ENCODE measurements at places on chromosomes 6 and 20.

GRCh38 chr20:16042731-16043130, 530.5 kb downstream of the KIF16B start:
- DNase-seq: no peak

- no peak for DNase-seq
Measured at GRCh38 chr20:22757424-22758183, 173.2 kb upstream of the FOXA2 start.

- DNase-seq: no peak
Measured at GRCh38 chr6:29679962-29680361, 990 bp downstream of the ZFP57 start.

DNA sequence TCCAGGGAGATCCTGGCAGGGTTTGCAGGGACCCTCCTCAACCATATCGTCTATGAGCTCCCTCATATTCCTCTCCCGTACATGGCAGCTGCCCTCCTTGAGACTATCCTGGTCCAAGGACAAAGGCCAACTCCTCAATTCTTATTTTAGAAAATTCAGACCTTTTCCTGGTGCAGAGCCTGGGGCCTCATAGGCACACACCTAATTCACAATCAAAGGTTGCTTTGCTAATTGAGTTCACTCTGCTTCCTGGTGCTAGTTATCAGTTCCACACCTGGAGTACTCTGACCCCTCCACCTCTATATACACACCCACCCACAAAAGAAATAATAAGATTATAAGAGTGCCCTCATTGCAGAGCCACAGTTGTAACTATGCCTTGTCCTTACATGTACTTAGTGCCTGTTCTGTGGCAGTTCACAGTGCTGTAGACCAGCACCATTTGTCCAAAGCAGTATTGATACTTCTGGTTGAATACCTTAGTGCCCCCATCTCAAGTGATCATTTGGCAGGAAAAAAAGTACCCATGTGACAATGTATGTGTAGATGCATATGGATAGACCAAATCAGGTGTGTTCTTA, 38.7 kb downstream of the GSS start:
- no peak for DNase-seq

DNA sequence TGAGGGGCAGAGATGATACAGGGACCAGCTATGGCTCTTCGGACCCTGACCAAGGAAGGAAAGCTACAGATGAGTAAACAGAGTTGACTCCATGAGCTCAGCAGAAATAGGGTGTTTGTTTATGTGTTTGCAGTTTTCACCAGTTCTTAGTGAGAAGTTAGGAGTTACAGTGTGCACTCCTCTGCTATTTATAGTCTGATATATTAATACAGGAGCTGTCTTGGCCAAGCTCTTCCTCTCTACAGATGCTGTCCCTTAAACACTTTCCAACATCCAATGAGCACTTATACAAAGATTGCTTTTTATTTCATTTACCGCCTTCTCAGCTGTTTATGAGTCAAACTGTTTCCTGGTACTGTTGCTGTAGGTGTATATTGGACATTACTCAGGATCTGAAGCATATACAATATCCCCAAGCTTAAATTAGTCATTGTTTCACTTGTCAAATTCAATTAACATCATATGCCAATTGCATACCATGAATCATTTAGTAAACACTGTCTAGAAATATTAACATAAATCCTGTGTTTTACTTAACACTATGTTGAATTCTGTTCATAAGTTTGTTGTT, 618.0 kb downstream of the PRKN start:
- no peak for DNase-seq

DNA sequence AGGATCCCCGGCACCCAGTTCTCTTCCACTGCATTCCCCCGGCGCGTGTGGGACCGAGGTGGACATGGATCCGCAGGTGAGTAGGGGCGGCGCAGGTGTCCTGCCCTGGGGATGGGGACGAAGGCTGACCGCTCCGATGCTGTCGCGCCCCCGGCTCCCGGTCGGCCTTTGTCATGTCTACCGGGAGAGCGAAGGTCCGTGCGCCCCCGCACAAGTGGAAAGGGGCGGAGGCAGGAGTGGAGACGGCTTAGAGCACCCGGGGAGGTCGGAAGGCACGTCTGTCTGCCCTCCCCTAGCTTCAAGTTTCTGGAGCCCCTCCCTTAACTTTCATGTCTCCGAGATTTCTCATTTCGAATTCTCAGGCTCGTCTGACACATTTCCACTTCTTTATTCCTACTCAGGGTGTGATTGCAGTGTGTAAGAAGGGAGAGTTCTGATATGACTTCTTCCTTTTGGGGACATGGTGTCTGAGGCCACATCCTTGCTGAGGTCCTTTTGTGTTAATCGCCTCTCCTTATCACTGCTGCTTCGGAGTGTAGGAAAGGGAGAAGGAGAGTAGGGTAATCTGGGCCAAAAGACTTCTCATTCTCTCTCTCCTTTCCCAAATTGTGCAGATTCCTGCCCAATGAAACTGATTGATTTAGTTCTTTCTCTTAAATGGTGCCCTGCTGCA, 435 bp downstream of the KIFC1 start:
- DNase-seq: no peak

- DNase-seq: no peak
Measured at GRCh38 chr20:9300080-9300479, 214.3 kb upstream of the LAMP5 start.

- DNase-seq: no peak
Measured at GRCh38 chr20:53706008-53706465, 112.4 kb upstream of the ZNF217 start.

DNA sequence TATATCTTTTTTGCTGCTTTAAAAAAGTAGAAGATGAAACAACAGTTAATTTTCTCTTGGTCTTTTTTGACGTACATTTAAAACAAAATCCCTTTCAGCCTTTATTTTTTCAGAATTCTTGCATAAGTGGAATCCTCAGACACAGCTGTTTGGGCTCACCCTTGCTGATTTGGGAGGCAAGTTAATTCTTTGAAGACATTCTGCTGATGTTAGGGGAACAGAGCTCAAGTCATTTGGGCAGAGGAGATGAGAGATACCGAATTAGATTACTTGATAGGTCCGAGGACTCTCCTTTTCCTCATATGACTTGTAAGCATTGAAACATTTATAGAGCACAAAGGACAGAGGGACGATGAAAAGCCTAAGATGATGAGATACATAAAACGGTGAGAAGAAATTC, 567.9 kb upstream of the CITED2 start:
- no peak for DNase-seq

DNA sequence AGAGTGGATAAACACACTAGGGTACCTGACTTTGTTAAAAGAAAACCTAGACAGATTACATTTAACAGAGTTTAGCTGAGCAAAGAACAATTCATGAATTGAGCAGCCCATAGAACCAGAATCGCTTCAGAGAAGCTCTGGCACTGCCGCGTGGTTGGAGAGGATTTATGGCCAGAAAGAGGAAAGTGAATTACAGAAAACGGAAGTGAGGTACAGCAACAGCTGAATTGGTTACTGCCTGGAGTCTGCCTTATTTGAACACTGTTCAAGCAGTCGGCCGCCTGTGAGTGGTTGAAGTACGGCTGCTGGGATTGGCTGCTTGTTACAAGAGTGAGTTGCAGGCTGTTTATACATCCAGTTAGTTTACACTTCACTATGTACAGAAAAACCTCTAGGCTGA, 253.8 kb upstream of the CDYL start:
- no peak for DNase-seq

DNA sequence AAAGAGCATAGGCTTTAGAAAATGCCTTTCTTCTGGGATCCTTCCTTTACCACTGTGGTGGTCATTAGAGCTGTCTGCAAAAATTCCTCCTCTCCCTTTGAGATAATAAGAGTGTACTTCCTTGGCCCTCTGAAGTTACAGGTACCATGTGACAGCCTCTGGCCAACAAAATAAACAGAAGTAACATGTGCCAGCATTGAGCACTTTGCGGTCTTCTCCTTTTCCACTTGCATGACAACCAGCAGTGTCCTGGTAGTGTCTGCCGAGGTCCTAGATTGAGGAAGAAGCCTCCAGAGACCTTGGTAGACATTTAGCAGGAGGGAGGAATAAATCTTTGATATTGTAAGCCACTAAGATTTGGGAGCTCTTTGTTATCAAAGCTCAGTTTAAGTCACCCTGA, 87.5 kb upstream of the ARID1B start:
- DNase-seq: no peak

GRCh38 chr6:7216941-7217621, 95.9 kb downstream of the SSR1 start:
- peak; percentile 13 for DNase-seq

DNA sequence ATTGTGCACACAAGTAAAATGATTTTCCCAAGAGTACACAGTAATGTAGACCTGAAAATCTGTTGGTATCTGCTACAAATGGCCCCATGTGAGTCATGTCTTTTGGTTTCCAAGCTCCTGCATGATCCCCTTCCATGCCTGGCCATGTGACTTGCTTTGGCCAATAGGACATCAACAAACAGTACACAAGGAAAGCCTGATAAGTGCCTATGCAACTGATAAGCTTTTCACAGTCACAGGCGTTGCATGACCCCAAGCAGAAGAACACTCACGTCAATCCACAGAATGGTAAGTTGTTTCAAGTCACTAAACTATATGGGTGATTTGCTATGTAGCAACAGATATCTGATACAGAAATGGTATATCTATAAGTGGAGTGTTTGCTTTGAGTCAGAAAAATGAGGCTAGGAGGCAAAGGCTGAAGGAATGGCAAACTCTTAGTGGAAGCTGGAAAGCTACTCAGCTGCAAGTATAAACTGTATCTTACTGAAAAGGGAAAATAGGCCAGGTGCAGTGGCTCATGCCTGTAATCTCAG, 160.1 kb upstream of the BEND3 start:
- no peak for DNase-seq

DNA sequence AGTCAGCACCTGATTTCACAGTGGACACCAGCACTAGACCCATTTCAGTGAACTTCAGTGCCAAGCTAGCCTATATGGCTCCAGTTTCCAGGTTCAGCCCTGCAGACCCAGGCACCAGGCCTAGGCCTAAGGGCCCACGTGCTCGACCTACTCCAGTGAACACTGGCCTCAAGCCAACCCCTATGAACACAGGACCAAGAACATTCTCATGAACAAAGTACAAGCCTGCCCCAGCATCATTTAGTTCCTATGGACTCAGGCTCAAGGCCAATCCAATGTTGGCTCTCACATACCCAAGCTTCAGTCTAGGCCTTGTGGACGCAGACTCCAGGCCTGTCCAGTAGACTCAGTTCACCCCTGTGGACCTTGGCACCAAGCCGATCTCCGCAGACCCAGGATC, 385.5 kb downstream of the DHX35 start:
- DNase-seq: no peak

- DNase-seq: no peak
Measured at GRCh38 chr6:45808042-45808645, 207.5 kb downstream of the CLIC5 start.

DNA sequence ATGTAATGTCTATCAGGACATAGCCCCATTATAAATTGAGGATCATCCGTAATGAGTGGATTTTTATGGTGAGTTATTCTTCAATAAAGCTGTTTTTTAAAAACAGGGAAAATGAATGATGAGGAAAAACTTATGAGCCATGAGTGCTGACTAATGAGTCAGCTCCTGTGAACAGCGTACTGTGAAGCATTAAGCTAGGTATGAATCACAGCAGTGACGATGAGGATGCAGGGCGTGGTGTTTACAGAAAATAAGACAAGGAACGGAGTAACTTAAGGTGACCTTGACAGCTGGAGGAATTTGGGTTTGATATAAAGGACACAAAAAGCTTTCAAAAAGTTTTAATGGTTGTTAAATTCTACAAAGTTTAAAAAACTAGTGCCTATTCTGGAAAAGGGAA, 96.3 kb downstream of the FOXF2 start:
- DNase-seq: no peak

DNA sequence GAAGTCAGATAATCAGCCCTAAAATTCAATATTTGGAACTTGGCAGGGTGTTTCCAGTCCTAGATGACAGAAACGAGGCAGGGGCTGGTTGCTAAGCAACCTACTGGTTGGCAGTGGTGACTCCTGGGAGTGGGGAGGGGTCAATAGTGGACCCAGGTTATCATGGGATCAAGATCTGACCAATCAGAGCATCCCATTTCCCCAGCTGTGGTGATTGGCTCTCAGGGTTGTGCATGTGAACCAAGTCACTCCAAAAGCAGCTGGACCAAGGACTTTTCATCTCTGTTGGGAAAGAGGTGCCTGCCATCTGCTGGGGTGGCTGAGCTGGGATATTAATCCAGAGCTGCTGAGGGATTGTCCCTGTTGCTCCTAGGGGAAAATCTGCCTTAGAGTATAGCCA, 253.4 kb downstream of the PREX1 start:
- no peak for DNase-seq

DNA sequence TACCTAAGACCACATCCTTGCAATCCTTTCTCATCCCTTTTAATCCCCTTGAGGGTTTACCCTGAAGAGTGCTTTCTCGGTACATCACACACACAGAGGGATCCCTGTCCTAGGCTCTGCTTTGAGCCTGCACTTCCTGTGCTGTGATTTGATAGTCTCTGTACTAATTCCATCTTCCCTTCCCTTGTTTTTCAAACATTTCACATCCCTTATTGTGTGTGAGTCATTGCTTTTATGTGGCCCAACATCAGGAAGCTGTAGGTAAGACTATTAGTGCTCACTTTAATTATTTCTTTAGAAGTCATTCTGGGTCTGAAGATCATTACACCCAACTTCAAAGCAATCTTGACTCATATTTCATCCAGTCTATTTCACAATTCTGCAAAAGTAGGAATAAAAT, 57.2 kb upstream of the ANKEF1 start:
- DNase-seq: no peak

- DNase-seq: no peak
Measured at GRCh38 chr6:21965953-21966539, 330.8 kb downstream of the PRL start.

GRCh38 chr6:107823047-107823557, 1.0 kb downstream of the SCML4 start:
- DNase-seq: no peak

DNA sequence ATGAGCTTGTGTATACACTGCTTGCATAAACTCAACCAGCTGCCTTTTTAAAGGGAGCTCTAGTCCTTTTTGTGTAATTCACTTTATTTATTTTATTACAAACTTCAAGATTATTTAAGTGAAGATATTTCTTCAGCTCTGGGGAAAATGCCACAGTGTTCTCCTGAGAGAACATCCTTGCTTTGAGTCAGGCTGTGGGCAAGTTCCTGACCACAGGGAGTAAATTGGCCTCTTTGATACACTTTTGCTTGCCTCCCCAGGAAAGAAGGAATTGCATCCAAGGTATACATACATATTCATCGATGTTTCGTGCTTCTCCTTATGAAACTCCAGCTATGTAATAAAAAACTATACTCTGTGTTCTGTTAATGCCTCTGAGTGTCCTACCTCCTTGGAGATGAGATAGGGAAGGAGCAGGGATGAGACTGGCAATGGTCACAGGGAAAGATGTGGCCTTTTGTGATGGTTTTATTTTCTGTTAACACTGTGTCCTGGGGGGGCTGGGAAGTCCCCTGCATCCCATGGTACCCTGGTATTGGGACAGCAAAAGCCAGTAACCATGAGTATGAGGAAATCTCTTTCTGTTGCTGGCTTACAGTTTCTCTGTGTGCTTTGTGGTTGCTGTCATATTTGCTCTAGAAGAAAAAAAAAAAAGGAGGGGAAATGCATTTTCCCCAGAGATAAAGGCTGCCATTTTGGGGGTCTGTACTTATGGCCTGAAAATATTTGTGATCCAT, 15.3 kb downstream of the TNFAIP3 start:
- DNase-seq: no peak

Data from endothelial cell (in vitro differentiated cells).